ENCODE measurements at places on chromosomes 2 and 18.

DNA sequence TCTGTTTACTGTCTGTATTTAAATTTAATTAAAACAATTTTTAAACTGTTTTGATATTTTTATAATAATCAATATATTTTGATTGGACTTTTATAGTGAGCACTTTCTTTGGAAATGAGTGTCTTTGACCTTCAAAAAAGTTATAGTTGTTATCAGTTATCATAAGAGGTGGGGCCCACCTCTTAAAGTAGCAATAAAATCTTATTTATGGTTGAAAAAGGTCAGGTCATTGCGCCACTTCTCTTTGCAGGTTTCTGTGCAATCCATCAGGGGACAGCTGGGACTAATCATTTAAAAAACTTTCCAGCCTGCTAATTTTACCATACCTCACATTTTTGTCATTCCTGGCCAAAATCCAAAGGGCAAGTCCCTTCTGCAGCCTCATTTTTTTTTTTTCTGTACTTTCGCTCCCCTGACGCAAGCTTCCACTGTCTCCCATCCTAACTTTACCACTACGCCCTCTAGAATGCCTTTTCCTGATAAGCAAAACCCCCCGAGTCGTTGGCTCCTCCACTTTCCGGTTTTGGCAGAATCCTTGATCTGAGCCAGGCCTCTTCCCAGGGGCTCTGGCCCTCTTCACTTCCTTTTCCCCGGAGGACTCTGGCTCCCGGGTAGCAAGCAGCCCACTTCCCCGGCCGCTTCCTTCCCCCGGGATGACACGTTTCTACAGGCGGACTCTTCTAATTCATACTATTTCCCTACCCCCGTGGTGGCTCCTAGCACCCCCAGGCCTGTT is 1.1 kb upstream of the SEH1L start:
- peak; percentile 27 for DNase-seq

DNA sequence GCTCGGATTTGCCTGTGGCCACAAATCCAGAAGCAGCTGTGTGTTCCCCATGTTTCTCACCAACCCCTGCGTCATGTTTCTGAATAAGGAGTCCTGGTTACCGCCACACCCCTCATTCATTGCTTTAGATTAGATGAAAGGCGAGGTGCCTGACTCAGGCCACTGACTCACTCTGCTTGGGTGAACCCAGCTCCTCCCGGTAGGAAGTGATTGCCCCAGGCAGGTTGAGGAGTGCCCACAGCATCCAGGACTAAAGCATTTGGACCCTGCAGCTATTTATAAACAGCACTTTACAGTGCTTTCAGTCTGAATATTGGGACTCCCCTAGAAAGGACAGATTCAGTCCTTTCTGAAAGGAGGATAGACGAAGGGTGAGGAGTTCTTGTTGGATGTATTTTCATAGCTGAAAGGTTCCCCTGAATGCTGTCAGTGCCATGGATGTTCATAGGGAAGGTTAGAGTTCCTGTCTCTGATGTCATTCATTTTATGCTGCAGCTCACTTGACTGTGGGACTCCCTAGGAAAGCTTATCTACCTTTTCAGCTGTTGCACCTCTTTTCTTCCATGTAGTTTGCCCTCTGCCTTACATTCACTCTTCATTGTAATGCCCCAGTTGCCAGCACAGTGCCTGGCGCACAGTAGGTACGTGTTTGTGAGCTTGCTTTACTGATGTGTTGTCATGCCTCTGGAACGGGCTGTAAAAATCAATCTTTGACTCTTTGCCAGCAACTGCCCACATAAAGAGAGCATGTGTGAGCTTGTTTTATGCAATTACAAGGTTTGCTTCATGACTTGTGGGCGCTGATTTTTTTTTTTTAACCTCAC is 14.9 kb downstream of the ITGA6 start:
- no peak for DNase-seq

- DNase-seq: no peak
These were observed 6.1 kb downstream of the DOK1 start for GRCh38 chr2:74560591-74560990.

GRCh38 chr2:30338475-30338874 is 107.1 kb downstream of the LBH start:
- DNase-seq: no peak

DNA sequence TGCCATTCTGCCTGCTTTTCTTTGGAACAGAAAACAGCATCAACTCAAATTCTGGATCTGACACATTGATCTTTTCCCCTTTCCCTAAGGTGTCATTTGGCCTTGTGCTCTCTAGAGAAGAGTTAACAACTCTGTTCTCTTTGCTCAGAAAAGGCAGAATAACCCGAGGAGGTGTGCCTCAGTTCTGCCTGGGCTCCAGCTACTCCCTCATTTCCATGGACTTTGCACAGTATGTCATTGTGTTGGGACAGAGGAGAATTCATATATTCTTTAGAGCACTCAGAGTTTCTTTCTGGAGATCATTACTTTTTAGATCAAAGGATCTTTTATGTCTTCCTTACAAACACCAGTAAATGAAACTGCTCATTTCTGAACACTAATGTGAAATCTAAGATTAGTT is 249.1 kb downstream of the PHLPP1 start:
- no peak for DNase-seq

DNA sequence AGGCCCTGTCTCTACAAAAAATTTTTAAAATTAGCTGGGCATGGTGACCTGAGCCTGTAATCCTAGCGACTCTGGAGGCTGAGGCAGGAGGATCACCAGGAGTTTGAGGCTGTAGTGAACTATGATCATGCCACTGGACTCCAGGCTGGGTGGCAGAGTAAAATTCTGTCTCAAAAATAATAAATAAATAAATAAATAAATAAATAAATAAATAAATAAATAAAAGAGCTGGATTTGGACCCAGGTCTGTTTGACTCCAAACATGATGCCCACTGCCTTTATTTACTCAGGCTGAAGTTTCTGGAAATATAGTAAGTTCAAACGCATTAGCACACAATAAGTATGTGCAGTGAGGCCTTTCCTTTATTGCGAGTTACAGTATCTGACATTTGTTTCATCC is 75.0 kb downstream of the THNSL2 start:
- no peak for DNase-seq

DNA sequence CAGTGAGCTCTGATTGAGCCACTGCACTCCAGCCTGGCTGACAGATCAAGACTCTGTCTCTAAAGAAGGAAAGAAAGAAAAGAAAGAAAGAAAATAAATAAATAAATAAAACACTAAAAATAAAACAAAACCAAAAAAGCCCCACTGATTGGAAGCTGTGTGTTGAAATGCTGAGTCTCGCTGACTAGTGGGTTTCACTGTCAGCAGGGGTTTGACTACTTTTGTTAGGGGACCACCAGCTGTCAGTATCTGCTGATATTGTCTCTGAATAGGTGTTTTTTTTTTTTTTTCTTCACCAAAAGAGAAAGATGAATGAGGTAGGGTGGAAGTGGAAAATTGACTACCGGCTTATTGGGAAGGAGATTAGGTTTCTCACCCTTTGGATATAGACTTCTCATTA is 12.8 kb upstream of the ACTR2 start:
- DNase-seq: no peak

- DNase-seq: no peak
These were observed 50.0 kb downstream of the TGIF1 start for GRCh38 chr18:3500016-3500415.

- no peak for DNase-seq
These were observed 53.1 kb downstream of the RHBDD1 start for GRCh38 chr2:226888971-226889370.

DNA sequence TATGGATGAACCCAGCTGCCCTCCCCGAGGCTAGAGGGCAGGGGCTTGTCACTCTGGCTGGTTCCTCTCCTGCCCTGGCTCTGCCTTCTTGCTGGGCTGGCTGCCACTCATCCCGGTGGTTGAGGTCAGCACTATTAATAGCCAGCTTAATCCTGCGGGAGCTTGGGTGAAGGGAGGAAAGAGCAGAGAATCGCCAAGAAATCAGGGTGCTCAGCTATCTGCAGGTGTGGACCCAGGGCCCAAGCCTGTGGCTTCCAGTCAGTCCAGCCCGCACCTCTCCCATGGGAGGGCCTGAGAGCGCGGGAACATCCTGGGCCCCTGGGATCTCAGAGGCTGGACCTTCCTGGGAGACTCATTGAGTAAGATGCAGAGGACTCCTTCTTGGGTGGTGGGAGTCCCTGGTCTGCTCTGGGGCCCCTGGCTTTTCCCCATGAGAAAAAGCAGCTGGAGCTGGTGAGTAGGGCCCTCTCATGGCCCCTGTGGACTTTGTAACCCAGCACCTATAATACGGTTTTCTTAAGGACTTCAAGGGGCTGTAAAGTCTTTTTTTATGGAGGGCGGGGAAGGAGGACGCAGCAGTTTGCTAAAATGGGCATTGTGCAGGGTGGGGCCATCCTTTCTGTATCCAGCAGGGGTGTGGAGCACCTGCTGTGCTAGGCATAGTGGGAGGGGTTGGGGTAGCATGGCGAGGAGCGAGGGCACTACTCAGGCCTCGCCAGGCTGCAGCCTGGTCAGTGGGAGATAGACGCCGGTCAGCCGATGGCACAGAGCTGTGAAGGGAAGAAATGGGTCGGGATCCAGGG is 27.4 kb upstream of the CNNM3 start:
- DNase-seq: peak; percentile 94

DNA sequence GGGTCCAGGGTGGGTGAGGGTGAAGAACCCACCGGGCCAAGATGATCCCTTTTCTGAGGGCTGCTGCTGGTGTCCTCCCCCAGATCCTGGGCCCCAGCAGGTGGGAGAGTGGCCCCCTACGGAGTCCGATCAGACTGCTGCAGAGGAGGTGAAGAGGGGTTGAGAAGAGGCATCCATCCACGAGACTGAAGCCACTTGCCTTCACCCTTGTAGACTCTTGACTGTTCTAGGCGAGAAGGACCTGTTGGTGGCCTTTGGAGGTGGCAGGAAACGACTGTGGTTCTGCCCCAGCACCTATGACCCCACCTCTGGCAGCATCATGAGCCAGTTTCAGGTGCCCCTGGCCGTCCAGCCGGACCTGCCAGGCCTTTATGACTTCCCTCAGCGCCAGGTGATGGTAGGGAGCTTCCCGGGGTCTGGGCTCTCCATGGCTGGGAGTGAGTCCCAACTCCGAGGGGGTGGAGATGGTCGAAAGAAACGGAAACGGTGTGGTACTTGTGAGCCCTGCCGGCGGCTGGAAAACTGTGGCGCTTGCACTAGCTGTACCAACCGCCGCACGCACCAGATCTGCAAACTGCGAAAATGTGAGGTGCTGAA is 1.5 kb downstream of the TET3 start:
- no peak for DNase-seq

DNA sequence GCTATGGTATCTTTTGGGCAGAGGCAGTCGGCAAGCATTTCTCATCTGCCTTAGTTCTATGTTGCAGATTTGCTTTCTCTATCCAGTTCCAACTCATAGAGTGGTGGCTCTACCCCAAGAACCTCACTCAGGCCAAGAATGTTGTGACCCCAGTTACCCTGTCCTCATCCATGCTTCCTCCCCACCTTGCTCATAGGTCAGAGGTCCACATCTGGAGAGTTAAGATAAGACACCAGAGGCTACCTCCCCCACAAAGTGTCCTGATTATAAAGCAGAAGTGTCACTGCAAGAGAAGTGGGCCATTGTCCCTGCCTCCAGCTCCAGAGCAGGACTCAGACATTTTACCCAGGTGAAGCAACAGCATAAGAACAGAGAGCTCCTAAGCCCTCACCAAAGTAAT is 276.8 kb upstream of the CHST9 start:
- no peak for DNase-seq

DNA sequence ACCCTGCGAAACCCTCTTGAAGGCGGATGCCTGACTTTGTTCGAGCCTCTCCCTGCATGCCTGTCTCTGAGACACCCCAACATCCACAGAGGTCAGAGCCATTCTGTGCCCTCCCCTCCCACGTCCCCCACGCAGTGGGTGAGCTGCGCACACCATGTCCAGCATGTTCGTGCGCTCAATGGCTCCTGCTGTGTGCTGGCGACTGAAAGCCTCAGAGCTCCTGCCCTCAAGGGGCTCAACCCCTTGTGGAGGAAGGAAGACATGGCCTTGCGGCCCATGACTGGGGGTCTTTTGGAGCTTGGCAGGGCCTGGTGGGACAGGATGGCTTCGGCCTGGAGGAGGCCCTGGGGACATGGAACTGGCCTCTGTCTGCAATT is 45.7 kb downstream of the ANKMY1 start:
- no peak for DNase-seq

GRCh38 chr2:127305990-127306585 is 12.1 kb upstream of the ERCC3 start:
- DNase-seq: no peak

DNA sequence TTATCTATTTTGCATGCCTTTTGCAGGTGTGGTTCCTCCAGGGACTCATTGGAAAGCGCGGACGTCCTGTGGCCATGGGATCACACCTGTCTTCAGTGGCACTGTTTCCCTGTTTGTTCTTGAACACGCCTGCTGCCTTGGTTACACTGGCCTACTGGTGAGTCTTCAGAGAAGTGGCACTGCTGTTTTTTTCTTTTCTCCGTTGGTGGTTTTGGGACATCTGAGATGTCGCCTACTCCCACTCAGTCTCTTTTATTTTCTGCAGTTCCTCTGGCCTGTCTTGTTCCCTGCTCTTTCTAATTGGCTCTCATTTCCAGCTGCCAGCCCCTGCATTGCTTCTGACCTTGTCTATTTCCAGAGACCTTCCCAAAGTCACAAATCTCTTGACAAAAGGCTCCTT is 35.7 kb upstream of the POU3F3 start:
- DNase-seq: no peak

DNA sequence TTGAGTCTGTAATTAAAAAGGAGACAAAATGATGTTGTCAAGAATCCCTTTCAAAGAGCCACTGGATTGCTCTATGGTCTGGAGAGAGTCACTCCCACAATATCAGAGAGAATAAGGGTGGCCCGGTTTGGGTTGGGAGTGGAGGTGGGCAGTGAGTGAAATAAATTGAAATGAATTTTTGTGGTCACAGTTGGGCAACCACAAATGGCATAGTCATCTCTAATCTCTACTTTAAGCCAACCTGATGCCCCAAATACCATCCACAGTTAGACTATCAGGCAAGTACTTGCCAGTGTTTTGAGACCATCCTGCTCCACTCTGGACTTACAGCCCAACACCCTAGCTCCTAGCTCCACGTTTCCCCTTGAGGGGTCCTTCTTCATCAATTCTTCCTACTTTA is 559.7 kb downstream of the BCL11A start:
- DNase-seq: no peak

DNA sequence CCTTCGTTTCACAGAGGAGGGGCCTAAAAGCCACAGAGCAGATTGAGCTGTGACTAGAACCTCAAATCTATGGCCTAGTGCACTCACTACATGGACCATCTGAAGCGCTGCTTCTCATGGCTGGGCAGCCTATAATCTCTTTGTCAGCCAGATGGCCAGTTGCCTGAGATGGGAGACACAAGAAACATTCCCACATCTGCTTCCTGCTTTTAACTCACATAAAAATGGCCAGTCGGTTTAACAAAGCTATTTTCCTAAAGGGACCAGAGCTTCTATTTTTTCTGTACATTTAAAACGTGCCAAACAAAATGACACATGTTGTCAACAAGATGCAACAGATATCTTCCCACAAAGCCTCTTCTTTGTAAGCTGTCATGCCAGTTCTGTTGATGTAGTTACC is 173.8 kb downstream of the GFPT1 start:
- peak; percentile 76 for DNase-seq

- DNase-seq: no peak
These were observed 118.4 kb downstream of the BCL2L11 start for GRCh38 chr2:111239107-111239506.

Data from WERI-Rb-1 (cell line).